RPMI7951 (cell line): ENCODE measurements at places on chromosomes 3 and 15.

GRCh38 chr3:182440101-182440500, 353.2 kb upstream of the ATP11B start:
- DNase-seq = peak; percentile 4

DNA sequence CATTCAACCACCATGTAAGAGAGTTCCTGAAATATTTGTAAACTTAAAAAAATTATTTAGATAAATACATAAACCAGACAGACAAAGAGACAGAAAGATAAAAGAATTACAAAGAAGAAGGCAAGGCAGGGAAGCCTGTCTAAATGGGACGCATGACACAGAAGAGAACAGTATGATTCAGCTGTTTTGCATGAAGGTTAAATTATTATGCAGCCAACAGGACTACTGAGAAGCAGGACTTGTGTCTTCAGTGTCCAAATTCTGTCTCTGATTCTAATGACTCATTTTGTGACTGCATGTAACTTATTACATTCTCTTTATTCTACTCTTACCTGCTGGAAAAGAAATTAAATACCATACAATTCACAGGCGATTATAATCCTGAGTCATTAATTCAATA, 340.4 kb upstream of the KCNMB2 start:
- DNase-seq = no peak

DNA sequence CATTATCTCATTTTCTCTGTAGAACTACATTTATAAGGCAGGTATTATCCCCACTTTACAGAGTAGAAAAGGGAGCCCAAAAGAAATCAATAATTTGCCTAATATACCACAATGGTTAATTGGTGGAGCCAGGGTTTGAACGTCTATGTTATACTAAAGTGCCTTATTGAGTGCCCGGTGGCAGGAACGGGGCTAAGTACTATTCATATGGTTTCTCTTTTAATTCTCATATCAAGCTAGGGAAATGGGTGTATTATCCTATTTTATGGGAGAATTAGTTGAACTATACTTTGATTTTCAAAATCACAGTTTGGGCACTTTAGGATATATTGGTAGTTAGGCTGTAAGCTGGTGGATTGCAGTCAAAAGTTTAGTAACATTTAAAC, 1.5 kb downstream of the CEP97 start:
- DNase-seq = peak; percentile 8

DNA sequence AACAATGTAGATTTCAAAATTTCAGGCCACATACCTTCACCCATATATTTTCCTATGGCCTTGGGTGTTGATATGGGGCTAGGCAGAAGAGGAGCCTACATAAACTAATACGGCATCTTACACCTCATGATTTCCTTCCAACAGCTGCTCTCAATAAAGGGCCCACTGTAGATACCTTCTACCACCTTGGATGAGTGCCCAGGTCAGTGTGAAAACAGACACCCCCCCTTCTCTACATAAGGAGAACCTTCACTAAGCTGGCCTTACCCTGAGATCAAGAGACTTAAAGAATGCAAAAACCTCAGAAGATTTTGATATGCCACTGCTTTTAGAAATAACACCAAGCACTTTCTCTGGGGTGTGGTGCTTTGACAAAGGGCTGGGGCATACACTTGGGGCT, 42.7 kb downstream of the SH3BP5 start:
- DNase-seq = no peak

DNA sequence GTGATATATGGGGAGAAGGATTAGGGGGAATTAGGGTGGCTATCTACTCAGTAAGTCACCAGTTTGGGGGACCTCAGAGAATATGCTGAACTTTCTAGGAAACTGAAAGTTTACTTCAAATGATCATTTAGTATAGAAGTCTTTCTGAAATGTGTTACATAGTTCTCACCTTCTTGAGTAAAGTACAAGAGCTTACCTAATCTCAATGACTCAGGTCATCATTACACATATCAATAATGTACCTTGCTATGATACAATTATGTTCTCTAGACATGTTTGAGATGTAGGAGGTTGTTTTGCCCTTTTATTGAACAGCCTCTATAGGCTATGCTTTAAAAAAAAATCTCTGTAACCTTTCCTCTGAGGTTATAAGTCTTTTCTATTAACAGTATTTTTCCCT, 50.7 kb downstream of the TMEM41A start:
- DNase-seq = no peak
